Activated naive CD8-positive, alpha-beta T cell treated with anti-CD3 and anti-CD28 coated beads, Interleukin-2, amount 10 ng/mL, durations not matched to agents 7 days and 5 days (primary cell): ENCODE measurements at places on chromosomes 3 and 15. TPM values are rescaled to one million over a fixed set of nuclear protein-coding genes. Genes with fewer than 3 reads are reported as not detected.

- DNase-seq, result no peak
Observed at GRCh38 chr3:347581-347980, 151.0 kb downstream of the CHL1 start.

GRCh38 chr3:8962226-8962861 is 928 bp downstream of the RAD18 start:
- no peak for DNase-seq

ERICH6 gene
- total RNA-seq, result 0.23 TPM

- no peak for DNase-seq
Observed at GRCh38 chr3:76177610-76178009, 392.3 kb upstream of the ZNF717 start.

CCDC39 gene
- total RNA-seq, result not detected

GRCh38 chr15:51908316-51908715 is 63.3 kb downstream of the LEO1 start:
- no peak for DNase-seq

CCR9 gene
- total RNA-seq, result 21.6 TPM

- DNase-seq, result no peak
Observed at GRCh38 chr3:112391648-112392047, 58.7 kb downstream of the CD200 start.

MOBP gene
- not detected for total RNA-seq

DNA sequence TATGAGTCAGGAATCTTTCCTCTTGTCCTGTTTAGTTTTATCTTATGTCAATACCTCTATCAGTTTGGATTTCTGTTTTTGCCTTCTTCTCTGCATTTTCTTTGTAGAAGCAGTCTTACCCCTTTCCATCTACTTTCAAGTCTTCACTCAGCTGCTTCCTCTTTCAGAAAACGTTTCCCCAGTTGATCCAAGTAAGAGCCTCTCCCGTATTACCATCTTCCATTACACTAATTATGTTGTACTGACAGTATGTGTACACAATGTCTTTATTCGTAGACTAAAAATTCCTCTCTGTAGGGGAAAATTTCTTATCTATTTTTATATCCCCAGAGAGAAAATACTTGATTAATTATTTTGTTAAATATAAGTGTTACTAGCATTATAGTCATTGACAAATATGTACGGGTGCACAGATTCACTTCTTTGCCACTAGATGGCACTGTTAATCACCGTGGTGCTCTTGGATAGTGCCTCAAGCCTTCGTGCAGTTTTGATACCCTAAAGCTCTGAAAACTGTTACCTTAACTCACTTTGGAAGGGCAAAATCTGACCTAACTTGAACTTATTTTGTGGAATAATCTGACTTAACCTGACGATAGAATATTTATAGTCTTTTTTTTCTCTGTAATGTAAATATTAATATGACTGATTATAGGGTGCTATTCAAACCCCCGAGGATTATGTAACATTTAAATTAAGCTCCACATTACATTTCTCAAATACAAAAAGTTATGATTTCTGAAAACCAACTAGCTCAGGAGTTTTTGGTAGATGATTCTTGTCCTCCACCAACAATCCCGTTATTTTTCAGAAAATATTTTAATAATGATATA is 74.2 kb upstream of the POU1F1 start:
- no peak for DNase-seq

FHIT gene
- 5.8 TPM for total RNA-seq

DNA sequence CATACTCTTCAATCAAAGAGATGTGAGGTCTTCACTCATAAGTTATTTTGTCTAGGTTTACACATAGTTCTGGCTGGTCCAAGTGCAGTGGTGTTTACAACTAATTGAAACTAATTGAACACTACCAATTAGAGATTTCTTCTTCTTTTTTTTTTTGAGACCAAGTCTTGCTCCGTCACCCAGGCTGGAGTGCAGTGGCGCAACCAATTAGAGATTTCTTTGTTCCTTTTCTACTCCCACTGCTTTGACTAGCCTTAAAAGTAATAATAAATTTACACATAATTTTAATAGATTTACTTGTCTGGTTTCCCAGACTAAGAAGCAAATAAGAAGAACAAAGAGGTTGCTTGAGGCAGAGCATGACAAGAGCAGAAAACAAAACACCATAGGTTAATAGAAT is 6.7 kb upstream of the DENND6A start:
- DNase-seq, result no peak

GRAMD1C gene
- 2.2 TPM for total RNA-seq

DNA sequence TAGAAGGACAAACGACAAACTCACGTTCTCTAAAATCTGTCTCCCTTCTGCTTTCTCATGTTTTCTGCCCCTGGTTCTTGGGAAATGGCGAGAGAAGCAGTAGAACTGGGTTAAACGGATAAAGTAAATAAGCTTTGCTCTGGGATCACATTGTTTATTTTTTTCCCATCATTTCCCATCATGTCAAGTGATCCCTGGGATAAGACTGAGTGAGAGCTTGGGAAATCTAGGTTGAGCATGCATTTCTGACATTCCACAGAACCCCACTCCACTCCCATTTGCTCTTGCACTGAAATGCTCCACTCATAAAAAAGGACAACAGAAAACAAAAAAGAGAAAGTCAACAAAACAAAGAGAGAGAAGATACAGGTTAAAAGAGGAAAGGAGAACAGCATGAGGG is 69.1 kb downstream of the SEMA6D start:
- no peak for DNase-seq

- DNase-seq, result no peak
Observed at GRCh38 chr3:123044981-123045763, 17.6 kb upstream of the SEMA5B start.

MYLK gene
- 0.11 TPM for total RNA-seq

DNA sequence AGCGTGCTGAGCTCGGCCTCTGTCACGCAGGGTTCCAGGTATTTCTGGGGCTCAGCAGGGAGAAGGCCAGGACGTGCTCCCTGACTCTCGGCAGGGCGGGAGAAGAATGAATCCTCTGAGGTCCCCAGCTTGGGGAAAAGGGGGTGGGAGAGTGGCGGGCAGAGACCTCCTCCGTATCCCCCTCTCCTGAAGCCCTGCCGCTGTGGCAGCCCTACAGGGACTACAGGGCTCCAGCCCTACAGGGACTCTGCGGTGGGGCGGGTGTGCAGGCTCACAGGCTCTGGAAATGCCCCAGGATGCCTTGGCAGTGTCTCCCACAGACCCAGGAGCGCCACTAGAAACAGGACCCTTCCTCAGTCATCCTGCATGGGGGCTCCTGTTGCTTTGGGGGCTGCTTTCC is 46.2 kb downstream of the HMCES start:
- no peak for DNase-seq

DNA sequence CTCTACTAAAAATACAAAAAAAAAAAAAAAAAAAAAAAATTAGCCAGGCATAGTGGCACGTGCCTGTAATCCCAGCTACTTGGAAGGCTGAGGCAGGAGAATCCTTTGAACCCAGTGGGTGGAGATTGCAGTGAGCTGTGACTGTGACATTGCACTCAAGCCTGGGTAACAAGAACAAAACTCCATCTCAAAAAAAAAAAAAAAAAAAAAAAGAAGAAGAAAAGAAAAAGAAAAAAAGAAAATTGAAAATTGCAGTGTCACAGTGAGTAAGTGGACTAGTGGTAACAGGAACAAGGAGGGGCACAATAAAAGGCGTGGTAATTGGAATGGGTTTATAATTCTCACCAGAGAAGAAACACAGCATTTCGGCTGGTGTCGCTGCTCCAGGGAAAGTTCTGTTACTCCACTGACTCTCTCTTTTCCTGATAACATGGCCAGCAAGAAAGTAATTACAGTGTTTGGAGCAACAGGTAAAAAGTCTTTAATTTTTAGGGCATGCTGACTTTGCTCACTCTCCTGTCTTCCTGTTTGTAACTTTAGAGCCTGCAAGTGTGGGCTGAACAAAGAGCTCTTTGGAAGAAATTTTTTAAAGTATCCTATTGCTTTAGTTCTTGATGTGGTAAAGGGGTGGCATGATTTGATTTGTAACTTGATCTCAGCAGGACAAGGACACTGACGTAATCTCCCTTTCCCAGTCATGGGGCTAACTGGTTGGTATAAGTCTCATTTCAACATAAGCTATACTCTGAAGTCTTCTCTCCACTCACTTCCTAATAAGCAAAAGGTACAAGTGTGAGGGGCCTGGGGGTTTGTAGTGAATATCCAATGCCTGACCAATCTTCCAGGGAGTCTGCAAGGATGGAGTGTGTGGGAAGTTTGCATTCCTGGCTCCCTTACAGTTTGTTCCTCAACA is 22.1 kb upstream of the TRA2B start:
- no peak for DNase-seq

DNA sequence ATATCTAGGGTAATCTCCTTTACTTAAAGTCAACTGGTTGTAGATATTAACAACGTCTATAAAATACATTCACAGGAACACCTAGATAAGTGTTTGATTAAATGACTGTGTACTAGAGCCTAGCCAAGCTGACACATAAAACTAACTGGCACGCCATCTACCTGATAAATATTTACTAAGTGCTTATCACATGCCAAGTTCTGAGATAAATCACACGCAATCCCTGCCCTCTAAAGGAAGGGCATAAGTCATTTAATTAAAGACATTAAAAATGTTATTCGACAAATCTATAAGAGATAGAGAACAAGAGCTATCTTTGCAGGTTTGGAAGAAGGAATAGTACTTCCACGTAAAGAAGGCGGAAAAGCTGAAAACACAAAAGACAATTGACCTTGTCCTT is 11.1 kb upstream of the MB21D2 start:
- DNase-seq, result no peak

GRCh38 chr15:29822100-29822683 is at the start of gene TJP1:
TSS of gene TJP1 (minus strand) at chr15:29822468. CDS start at chr15:29822028, 440 bp downstream.
- DNase-seq, result no peak

- no peak for DNase-seq
Observed at GRCh38 chr3:188367678-188368077, 213.7 kb downstream of the LPP start.

GRCh38 chr15:78855746-78856145 is 16.9 kb upstream of the MORF4L1 start:
- DNase-seq, result no peak

PSTPIP1 gene
- total RNA-seq, result 241 TPM

DNA sequence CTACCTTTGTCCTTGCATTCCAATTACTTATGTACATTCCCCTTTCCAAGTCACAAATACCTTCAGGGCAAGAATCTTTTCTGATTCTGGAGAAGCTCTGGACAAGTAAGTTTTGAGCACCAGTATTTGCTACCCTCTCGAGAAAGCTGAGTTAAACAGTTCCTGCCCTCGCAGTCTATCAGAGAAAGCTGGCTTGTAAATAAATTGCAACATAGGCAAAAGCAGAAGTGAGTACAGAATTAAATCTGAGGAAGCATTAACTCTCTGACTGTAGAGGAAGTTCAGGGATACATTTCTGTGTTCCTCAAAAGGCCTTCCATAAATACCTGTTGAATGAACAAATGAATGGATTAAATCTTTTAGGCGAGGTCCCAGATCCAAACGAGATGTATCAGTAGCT is 1.2 kb downstream of the OSBPL11 start:
- no peak for DNase-seq

DNA sequence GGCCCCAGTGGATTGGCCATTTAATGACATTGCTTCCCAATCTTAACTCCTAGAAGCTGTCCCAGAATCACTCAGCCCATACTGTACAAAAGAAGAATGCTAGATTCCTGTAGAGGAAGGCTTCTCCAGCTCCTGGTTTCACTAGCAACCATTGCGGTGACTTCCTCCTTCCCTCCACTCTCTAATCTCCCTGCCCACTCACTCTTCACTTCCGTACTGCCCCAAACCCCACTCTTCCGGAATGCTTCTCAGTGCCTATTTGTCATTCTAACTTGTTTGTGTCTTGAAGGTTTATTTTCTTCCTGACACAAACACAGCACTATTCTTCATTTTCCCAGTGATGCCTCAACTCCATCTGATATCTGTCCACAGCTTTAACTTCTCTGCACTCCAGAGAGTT is 97.1 kb upstream of the SPATA16 start:
- no peak for DNase-seq

MINDY4B gene
- not detected for total RNA-seq

- DNase-seq, result no peak
Observed at GRCh38 chr3:46527239-46527638, 29.5 kb downstream of the RTP3 start.

COL6A5 gene
- not detected for total RNA-seq

BUB1B gene
- total RNA-seq, result 59.3 TPM

DNA sequence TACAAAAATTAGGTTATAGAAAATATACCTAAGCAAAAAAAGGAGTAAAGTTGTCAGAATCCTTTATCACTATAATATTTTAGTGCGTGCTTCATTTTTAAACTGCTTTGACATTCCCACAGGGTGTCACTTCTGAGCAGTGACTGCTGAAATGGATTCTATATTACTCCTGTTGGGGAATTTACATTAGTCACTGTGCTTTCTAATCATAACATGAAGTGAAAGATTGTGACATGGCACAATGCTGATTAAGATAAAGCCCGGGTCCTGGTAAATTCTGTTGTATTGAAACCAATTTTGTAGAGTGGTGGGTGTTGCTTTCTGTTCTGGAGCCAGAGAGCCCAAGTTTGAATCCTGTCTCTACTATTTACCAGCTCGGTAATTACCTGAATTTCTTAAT is 36.4 kb upstream of the EHHADH start:
- no peak for DNase-seq

DNA sequence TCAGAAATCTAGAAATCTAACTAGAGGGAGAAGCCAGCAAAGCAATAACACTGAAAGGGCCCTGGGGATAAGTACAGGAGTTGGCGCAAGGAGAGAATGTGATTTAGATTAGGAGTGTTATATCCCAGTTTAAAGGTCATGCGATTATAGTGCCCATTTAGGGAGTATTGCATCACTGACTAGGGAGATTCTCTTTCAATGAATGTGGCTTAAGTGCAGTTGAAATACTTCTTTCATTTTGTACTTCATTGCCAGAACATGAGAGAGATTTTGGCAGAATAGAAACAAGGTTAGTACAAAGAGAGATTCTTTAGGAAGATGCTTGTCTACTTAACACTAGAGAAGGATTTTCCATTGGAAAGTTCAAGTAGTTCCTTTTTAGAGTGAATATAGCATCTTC is 13.9 kb downstream of the ROBO2 start:
- no peak for DNase-seq

DNA sequence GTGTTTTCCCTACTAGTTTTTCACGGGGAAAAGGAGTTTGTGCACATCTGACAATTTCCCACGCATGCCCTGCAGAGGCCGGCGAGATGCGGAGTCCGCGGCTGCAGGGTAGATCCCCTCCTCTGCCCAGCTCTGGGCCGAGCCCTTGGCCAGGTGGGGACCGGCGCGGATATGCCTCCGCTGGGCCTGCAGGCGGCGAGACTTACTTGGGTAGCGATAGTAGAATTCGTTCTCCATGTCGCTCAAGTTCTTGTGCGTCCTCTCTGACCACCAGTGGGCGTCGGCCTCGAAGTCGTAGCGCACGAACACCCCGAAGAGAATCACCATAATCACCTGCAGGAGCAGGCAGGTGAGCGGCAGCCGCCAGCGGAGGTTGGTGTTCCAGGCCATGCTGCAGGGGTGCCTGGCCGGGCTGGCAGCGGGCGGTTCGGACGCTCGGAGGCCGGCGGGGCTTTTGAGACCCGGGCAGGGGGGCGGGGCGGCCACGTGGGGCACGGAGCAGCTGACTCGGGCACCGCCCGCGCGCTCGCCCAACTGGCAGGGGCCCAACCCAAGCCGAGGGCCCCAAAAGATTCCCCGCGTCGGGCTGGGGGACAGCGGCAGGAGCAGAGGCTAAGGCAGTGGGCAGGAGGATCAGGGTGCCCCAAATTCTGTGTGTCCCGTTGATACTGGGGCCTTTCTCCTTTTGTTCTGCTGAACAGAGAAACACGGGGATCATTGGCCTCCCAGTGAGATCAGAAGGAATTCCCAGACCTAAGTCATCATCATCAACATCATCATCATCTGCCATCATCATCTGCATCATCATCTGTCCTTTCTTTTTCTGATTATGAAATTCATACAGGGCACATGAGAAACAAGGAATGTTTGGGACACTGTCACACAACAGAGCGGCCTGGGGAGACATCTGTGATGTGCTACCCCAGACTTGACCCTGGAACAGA is at the start of gene RHCG:
Gene RHCG (minus strand): TSS at position 429 of the 944 bp plus-strand sequence. CDS start 39 bp downstream, at position 390.
- no peak for DNase-seq
